Activated T-helper 2 cell treated with anti-CD3 and anti-CD28 coated beads, Interferon-gamma antibody, Interleukin-2, Interleukin-4, amounts not matched to agents 10 μg/mL and 5 μg/mL and 100 μg/mL, durations not matched to agents 14 hours and 24 hours and 36 hours (primary cell): ENCODE measurements at places on chromosomes 11 and 22. TPM values are rescaled to one million over a fixed set of nuclear protein-coding genes. Genes with fewer than 3 reads are reported as not detected.

Gene KDM4E
- total RNA-seq, result not detected in 2 replicates

Gene OR8A1
- not detected in 2 replicates for total RNA-seq

Gene NECTIN1
- 5.0 and 5.6 TPM in 2 replicates for total RNA-seq

Gene CFL1
- total RNA-seq, result 1,155 and 1,184 TPM in 2 replicates

Gene UPB1
- 0.09 and 0.11 TPM in 2 replicates for total RNA-seq

Gene OR51B4
- not detected in 2 replicates for total RNA-seq

Gene LRRN4CL
- 0.18 and 0.23 TPM in 2 replicates for total RNA-seq

Gene ZNF70
- total RNA-seq, result 2.7 and 2.9 TPM in 2 replicates

Gene C11orf86
- not detected in 2 replicates for total RNA-seq

Gene NPAS4
- 0.09 and 0.16 TPM in 2 replicates for total RNA-seq

Gene RFPL2
- 0.16 TPM in 1 of 2 replicates, not detected in the other for total RNA-seq
